NCI-H1105 treated with DMSO at 0.1 percent for 48 hours (cell line): ENCODE measurements at places on chromosomes 3 and 15.

DNA sequence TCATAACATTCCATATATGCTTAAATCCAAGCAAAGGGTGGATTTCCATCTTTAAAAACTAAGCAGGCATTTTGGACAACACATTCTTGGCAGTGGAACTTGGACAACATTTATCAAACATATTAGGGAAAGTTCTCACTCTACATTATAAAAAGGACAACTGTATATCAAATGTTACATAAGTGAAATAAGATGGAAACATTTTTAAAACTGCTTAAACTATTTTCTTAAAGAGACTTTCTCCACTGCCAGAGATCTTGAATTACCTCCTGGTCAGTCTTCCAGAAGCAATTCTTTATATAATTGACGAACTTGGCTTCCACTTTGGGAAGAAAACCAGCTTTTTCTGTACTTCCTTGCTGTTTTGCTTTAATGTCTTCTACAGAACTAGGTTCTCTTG is 109.3 kb downstream of the NEO1 start:
- DNase-seq: no peak

DNA sequence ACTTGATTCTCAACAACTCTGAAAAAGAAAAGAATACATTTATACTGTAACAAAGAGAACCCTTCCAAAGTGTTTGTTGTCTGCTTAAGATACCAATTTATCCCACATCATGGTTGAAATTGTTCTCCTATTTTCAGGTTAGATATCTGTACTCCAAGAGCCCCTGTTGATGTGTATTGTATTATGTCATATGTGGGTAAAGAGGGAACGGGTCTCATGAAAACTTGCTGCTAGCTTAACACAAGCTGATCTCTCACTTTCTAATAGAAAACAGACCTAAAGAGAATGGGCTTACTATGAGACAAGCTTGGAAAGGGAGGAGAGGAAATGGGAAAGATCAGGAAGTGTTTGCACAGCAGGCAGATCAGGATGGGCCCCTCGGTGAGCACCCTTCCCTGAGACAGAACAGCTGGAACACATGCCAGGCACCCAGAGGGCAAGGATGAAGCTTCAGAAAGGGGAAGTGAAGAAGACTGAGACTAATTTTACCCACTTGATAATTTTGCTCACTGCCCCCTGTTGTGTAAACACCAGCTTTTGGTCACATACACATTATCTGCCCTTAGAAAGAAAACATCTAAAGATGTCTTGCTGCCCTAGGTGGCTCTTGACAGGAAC is 747.9 kb upstream of the CCDC54 start:
- no peak for DNase-seq

DNA sequence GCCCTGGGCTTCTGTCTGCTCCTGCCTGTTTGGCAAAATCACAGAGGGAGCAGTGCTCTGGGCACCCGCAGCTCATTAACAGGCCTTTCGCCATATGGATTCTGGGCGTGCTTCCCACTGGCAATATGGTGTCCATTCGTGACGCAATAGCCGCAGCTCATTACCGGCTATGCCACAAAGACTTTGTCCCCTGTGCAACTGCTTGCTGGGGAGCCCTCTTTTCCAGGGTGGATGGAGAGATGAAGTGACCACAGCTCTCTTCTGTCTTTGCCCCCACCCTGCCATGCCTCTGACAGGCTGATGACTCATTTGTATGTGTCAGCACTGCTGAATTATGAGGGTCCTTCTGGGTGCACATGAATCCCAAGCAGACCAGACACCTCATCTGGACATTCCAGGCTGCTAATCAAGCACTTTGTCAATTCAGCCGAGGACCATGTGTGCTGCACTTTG is 214.3 kb upstream of the FEZF2 start:
- DNase-seq: no peak

DNA sequence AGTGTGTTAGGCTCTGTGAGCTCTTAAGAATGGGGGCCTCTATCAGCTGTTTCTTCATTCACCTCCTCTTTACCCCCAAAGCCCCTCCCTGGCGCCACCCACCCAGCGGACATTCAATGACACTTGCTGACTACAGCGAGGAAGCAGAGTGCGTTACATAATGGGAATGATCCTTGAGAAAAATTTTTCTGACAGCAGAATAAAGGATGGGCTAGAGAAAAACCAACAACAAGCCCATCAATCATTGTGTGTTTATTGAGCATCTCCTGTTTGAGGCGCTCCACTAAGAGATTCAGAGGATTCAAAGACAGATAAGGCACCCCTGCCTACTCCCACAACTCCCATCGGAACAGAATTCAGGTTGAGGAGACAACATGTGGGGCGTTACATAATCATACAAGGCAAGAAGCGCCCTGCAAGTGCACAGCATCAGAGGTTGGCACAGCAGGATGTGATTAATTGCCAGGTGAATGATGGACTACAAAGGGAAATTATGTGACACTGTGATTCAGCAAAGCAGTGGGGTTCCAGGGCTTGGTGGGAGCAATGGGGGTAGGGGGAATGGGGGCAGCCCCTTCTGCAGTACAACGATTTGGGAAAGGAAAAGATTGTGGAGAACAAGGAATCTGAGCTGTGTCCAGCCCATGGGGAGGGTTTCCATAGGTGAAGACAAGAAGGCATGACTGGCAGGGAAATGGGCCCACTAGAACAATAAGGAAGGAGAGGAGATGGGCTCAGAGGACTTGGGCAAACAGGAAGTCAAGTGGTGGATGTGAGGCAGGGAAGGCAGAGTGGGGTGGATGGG is 141.3 kb upstream of the ATP2B2 start:
- DNase-seq: no peak

DNA sequence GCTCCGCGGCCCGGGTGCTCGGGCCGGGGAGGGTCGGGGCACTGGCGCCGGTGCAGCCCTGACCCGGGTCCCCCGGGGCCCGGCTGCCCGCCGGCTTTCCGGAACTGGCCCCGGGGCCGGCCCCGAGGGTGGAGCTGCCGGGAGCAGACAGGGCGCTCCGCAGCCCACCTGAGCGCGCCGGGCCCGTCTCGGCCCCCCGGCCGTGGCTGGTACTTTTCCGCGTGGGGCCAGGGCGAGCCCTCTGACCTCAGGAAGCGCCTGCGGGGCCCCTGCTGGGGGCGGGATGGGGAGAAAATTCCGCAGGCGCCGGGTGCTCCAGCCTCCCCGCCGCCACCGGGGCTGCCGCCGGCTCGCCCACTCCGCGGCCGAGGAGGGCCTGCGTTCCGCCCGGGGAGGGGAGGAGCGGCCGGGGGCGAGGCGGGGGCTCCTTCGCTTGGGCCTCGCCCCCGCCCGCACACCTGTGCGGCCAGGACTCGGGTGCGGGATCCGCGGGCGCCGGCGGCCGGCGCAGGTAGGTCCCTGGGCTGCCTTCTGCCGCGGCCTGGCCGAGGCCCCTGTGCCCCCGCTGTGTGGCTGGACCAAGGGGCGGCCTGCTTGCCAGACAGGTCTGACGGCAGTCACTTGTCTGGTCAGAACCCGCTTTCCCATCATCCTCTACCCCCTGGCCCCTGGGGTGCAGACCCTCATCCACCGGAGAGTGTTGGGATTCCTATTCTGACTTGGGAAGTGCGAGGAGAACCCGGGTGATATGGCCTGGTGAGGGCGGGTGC is 3.5 kb downstream of the FURIN start:
- no peak for DNase-seq

DNA sequence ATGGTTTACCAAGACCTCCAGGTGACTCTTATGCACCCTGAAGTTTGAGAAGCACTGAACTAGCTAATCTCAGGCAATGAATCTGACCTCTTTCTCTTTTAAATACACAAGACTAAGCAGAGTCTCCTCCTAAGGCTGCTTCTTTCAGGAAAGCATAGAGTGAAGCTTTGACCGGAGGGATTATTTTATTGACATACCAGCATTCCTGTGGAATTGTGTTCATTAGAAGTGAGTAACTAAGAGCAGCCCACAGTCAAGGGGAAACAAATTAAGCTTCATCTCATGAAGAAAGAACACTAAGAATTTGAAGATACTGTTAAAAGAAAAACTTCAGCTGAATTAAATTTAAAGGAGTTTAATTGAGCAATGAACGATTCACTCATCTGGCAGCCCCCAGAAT is 963.5 kb downstream of the NTRK3 start:
- DNase-seq: no peak

DNA sequence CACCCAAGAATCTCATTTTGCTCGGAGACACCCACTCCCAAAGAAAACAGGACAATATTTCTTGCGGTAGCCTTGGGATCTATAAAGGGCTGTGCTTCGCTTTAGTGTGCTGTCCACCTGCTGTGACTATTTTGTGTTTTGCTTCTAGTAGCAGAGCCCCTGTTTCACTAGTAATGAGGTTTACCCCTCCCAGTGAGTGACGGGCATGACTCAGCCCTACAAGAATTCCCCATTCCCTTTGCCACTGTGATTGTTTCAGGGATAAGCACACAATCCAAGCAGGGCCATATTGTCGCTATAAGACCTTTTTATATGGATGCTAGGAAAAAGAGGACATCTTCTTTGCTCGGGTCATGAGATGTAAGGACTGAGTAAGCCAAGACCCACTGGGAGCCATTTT is 62.5 kb upstream of the FOXB1 start:
- DNase-seq: no peak

GRCh38 chr3:154829929-154830328 is 250.2 kb upstream of the MME start:
- DNase-seq: no peak

- DNase-seq: no peak
Measured at GRCh38 chr15:66917904-66918448, 147.4 kb upstream of the SMAD3 start.

DNA sequence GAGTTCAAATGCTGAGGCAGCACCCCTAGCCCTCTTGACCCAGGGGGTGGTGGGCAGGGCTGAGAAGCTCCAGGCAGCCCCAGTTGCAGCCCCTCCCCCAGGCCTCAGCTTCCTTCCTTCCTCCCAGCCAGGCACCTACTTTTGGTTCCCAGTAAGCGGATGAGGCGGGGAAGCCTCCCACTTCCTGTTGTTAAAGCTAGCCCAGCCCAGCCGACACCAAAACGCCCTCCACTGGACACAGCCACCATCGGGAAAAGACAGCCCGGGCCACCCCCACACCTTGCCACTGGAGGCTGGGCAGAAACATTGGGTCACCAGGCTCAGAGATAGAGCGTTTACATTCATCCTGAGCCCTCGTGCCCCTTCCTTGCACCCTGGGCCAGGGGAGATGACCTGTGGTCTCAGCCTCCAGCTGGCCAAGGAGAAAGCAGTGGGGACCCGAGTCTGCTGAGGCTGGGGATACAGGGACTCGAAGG is 3.5 kb downstream of the DUSP7 start:
- DNase-seq: no peak

- DNase-seq: no peak
Measured at GRCh38 chr3:98581474-98581873, 11.9 kb downstream of the CPOX start.

DNA sequence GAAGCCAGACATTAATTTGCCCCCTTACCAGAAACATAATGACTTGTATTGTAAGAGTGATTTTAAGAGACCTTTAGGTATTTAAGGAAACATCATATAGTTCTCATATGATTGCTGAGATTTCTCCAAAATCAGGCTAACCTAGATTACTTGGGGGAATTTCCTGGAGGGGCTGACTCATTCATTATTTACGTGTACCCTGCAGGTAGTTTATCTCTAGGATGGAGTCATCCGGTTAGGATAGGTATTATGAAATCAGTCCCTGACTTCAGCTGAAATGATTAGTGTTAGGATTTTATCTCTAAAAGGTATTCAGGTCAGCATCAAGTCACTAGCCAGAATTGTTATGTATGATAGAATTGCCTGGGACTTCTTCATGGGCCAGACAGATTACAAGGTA is 97.5 kb downstream of the TCF12 start:
- DNase-seq: no peak

GRCh38 chr3:101325393-101326134 is 5.2 kb upstream of the IMPG2 start:
- no peak for DNase-seq

DNA sequence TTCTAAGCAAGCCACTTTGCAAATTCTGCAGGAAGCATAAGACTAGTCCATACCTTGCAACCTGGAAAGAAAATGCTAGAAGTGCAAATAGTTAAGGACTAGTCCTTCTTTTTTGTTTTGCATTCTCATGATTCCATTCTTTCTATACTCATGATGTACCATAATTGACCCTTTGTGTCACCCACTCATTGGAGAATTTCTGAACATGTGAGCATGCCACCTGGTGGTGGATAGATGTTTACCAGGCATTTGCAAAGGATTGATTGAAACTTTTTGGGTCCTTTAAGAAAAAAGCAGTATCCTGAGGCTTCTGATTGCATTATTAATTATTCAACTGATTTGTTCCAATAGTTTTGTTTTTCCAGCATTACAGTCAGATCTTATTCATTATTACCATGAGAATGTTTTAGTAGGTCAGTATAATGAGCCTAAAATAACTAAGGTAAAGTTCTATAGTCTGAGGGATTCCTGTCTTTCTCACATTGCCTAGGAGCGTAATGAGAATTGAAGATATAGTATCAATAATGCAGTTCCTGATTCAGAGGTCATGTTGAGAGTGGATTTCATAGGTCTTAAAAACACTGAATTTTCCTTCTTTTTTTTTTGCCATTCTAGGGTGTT is 20.2 kb upstream of the DIPK2A start:
- peak; percentile 29 for DNase-seq

DNA sequence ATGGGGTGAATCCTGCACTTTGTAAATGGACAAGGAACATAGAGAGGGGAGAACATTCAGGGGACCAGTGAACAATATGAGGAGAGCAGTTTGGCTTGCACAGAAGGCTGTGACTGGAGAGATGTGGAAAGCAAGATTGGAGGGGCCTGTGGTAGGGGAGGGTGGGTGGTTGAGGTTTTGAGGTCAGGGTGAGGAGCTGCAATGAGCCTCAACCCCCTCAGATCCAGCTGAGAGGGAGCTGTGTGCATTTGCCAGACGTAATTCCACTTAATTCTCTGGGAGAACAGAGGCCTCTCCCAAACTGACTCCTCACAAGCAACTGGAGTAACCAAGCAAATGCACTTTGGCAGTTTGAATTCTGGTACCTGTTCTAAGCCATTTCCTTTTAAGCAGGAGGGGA is 253.1 kb upstream of the TRIM42 start:
- DNase-seq: no peak

DNA sequence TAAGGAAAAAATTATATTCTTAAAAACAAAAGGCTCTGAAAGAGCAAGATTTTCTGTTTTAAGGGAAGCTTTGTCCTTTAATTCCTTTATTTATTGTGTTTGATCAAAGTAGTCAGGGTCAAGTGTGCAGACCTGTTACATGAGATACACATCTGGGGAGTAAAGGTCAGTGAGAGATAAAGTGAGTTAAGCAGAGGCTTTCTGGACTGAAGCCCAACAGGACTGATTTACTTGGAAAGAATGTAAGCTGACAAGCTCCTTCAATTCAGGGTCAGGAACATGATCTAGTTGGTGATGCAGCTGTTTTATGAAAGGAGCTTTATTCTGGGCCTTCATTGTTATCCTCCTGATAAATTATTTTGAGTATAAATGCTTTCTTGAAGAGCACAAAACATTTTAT is 20.7 kb upstream of the OTOL1 start:
- no peak for DNase-seq
